Activated naive CD8-positive, alpha-beta T cell treated with anti-CD3 and anti-CD28 coated beads, Interleukin-2, amount 50 U/mL, for 16 hours (primary cell): ENCODE measurements at places on chromosomes 16 and 17.

- no peak for DNase-seq
Measured at GRCh38 chr17:72592242-72592966, 471.6 kb downstream of the SOX9 start.

- no peak for DNase-seq
Measured at GRCh38 chr17:64154717-64155116, 24.8 kb upstream of the ERN1 start.

DNA sequence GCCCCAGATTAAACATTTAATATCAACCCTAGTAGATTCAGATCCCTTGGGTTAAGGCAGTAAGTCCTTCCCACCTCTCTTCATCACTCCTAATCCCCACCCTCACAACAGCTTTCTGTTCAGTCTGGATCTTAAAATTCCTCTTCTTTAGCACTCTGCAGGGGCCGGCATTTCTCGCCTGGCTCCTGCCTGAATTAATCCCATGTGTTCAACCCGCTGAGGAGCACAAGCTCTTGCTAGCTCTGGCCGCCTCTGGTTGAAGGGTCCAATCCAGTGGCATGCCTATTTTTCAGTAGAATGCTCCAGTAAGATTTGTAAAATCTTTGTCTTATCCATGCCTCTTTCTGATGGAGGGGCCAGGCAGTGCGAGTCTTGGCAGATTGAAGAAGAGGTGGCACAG, 59.2 kb downstream of the CYB5B start:
- DNase-seq, result no peak

GRCh38 chr17:41775394-41776226, 10.9 kb downstream of the JUP start:
- DNase-seq, result no peak

GRCh38 chr17:47192554-47192953, 3.5 kb upstream of the CDC27 start:
- DNase-seq, result no peak

DNA sequence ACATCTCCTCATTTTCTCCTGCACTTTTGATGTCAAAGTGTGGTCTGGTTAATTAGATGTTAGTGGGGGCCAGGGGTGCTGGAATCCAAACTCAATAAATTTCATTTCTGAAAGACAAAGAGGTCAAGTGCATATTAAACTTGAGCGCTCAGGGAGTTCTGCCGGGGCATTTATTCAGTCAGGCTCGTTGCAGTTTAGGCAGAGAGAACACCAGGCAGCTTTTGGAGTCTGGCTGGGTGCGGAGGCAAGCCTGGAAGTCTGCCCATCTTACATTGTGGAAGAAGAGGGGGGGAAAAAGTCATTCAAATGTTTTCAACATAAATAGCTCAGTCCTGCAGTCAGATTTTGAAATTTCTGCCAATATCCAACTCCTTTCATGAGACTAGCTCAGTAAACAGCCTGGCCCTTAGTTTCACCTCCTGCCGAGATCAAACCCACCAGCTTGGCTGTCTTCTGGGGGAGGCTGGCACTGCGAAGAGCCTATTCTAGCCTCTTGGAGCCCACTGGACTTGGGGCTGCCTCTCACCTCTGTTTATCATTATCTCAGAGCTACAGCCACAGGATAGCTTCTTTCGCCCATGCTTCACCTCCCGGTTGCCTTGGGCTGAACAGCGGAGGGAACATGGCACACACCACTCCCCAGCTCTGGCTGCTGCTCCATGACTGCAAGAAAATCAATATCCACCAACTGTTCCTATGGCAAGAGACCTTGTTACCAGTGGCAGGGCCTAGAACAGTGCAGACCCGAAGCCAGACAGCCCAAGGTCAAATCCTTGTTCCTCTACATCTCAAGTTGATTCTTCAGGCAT, 177.4 kb upstream of the CDH5 start:
- no peak for DNase-seq

GRCh38 chr16:30004811-30005242, 6.0 kb downstream of the DOC2A start:
- no peak for DNase-seq

GRCh38 chr16:51562891-51563290, 411.8 kb upstream of the SALL1 start:
- DNase-seq, result no peak
